ENCODE measurements at places on chromosomes 2 and 18.

DNA sequence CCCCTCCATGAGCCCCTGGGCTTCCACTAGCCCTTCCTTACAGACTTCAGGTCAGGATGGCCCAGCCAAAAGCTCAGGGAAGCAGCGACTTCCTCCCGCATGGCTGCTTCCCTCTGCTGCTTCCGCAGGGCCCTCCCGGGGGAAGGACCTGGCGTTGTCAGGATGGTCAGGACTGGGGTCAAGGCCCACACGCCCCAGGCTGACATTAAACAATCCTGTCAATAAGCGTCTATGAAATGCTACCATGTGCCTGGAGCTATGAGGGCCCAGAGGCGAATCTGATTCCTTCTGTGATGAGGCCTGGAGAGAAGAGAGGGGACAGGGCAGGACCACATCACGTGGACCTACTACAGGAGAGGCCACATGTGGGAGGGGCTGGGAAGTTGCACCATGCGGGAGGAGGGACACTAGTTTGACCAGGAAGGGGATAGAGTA, 17.3 kb downstream of the CYS1 start:
- H3K4me1 ChIP-seq = peaks cover 10% of the 10 kb centered on the region
- DNase-seq = no peak
- H3K4me3 ChIP-seq = no peak overlapping the region
- no peaks in the 10 kb centered on the region for H3K36me3 ChIP-seq
- no peaks in the 10 kb centered on the region for H3K27me3 ChIP-seq

GRCh38 chr2:105099153-105099552, 61.3 kb downstream of the MRPS9 start:
- H3K36me3 ChIP-seq = peaks cover 41% of the 10 kb centered on the region
- H3K27ac ChIP-seq = no peak overlapping the region
- H3K4me1 ChIP-seq = peaks cover 15% of the 10 kb centered on the region
- no peaks in the 10 kb centered on the region for H3K27me3 ChIP-seq
- DNase-seq = no peak

DNA sequence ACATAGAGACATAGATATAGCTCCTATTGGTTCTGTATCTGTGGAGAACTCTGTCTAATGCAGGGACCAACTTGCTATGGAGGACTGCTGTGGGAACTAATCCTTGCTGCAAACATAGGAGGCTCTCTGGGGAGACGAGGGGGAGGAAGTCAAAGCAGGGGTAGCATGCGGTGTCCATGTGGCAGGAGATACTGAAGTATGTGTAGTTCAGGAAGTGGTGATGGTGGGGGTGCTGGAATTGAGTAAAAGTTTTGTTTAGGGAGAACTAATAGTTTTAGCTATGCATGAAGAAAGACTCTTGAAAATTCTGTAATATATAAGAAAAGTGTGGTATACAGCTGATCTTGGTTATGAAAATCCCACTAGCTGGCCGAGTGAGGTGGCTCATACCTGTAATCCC, 62.0 kb downstream of the ANKRD44 start:
- no peaks in the 10 kb centered on the region for H3K27me3 ChIP-seq
- H3K4me1 ChIP-seq = no peaks in the 10 kb centered on the region
- no peak overlapping the region for H3K27ac ChIP-seq
- H3K36me3 ChIP-seq = no peaks in the 10 kb centered on the region
- H3K4me3 ChIP-seq = no peak overlapping the region

- H3K4me1 ChIP-seq = no peaks in the 10 kb centered on the region
- H3K4me3 ChIP-seq = no peak overlapping the region
- no peaks in the 10 kb centered on the region for H3K36me3 ChIP-seq
- no peak overlapping the region for H3K27ac ChIP-seq
These were observed 21.6 kb upstream of the ZNF521 start for GRCh38 chr18:25373432-25374179.

- no peak for DNase-seq
- H3K27ac ChIP-seq = no peak overlapping the region
- H3K27me3 ChIP-seq = no peaks in the 10 kb centered on the region
- no peak overlapping the region for H3K4me3 ChIP-seq
- peaks cover 80% of the 10 kb centered on the region for H3K36me3 ChIP-seq
- H3K4me1 ChIP-seq = no peaks in the 10 kb centered on the region
These were observed 139.7 kb downstream of the EHBP1 start for GRCh38 chr2:62845256-62845655.

DNA sequence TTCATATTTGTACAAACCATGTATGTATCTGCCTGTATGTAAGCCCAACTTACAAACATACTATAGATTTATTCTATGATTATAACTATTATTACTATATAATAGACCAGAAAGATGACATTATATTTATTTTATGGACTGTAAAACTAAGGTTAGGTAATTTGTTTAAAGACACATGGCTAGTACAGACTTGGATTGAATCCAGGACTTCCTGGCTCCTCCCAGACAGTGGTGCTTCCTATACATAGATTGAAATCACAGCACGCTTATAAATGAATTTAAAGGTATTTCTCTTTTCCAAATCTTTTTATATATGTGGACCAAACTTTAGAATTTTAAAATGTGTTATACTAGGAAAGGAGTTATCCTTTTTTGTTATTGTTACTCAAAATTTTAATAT, 151.6 kb upstream of the MYO3B start:
- no peaks in the 10 kb centered on the region for H3K4me1 ChIP-seq
- H3K36me3 ChIP-seq = peaks cover 25% of the 10 kb centered on the region
- no peak overlapping the region for H3K4me3 ChIP-seq
- DNase-seq = no peak

DNA sequence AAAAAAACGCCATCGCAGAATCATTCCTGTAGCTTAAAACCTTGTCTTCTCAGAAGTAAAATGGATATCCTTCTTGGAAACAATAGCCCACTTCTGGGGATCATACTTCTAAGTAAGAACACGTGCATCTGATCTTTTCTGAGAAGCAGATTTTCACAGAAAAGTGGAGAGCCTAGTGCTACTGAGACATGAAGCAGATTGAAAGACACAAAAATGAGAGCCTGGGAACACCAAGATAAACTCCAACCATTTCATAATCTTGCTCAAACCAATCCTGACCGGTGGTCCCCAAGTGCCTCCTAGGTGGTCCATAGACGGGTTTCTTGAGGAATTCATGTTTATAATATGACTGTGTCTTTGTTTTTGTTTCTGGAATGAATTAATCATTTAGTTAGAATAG, 191.2 kb downstream of the IRS1 start:
- no peak overlapping the region for H3K4me3 ChIP-seq
- H3K4me1 ChIP-seq = no peaks in the 10 kb centered on the region
- no peaks in the 10 kb centered on the region for H3K36me3 ChIP-seq
- no peaks in the 10 kb centered on the region for H3K27me3 ChIP-seq
- H3K27ac ChIP-seq = no peak overlapping the region

- peaks cover 26% of the 10 kb centered on the region for H3K4me1 ChIP-seq
- no peak for DNase-seq
- H3K27me3 ChIP-seq = peaks cover 3% of the 10 kb centered on the region
- H3K36me3 ChIP-seq = no peaks in the 10 kb centered on the region
- H3K4me3 ChIP-seq = no peak overlapping the region
These were observed 2.8 kb upstream of the KCTD1 start for GRCh38 chr18:26550998-26551694.

DNA sequence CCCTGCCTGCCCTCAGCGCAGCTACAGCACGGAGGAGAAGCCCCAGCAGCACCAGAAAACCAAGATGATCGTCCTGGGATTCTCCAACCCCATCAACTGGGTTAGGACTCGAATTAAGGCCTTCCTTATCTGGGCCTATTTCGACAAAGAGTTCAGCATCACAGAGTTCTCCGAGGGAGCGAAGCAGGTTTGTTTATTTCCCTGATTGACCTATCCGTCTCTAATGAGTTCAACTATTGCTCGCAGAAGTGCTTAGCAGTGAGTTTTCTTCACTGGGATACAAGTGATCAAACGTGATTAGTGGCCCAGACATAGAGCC, 639 bp downstream of the MAIP1 start:
- peak overlapping the region; percentile 95 for H3K27ac ChIP-seq
- no peak for DNase-seq
- H3K36me3 ChIP-seq = peaks cover 30% of the 10 kb centered on the region
- no peaks in the 10 kb centered on the region for H3K27me3 ChIP-seq
- peaks cover 11% of the 10 kb centered on the region for H3K4me1 ChIP-seq

GRCh38 chr18:8991155-8991554, 111.3 kb upstream of the NDUFV2 start:
- peaks cover 8% of the 10 kb centered on the region for H3K4me1 ChIP-seq
- H3K27ac ChIP-seq = no peak overlapping the region
- H3K27me3 ChIP-seq = no peaks in the 10 kb centered on the region
- DNase-seq = no peak
- H3K36me3 ChIP-seq = no peaks in the 10 kb centered on the region
- H3K4me3 ChIP-seq = no peak overlapping the region

- H3K36me3 ChIP-seq = no peaks in the 10 kb centered on the region
- H3K27me3 ChIP-seq = no peaks in the 10 kb centered on the region
- no peak overlapping the region for H3K27ac ChIP-seq
- no peak overlapping the region for H3K4me3 ChIP-seq
- no peaks in the 10 kb centered on the region for H3K4me1 ChIP-seq
- DNase-seq = peak; percentile 3
These were observed 141.2 kb downstream of the LRATD1 start for GRCh38 chr2:14773696-14774095.

GRCh38 chr2:83782122-83782521, 677.0 kb downstream of the SUCLG1 start:
- H3K27me3 ChIP-seq = no peaks in the 10 kb centered on the region
- no peak overlapping the region for H3K4me3 ChIP-seq
- DNase-seq = no peak
- no peak overlapping the region for H3K27ac ChIP-seq
- no peaks in the 10 kb centered on the region for H3K4me1 ChIP-seq

DNA sequence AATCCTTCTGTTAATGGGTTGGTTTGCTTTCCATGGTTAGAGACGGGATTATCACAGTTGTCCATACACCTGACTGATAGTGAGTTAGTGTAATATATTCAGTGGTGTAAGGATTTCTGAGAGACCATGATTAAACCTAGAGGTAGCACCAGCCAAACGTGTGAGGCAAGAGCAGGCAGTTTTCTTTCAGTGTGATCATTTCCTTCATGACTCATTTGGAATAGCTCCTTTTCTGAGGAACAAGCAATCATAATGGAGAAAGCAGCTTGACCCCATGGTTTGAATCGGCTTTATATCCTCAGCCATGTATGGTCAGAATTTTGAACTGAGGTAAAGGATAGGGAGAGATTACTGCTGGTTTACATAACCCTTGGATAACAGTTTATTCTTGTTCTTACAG, 2.9 kb downstream of the MXD1 start:
- peaks cover 50% of the 10 kb centered on the region for H3K36me3 ChIP-seq
- DNase-seq = peak; percentile 85
- H3K27me3 ChIP-seq = no peaks in the 10 kb centered on the region
- H3K27ac ChIP-seq = no peak overlapping the region
- peaks cover 2% of the 10 kb centered on the region for H3K4me1 ChIP-seq
- H3K4me3 ChIP-seq = no peak overlapping the region

GRCh38 chr18:45691816-45692179, 32.2 kb upstream of the SLC14A1 start:
- H3K36me3 ChIP-seq = no peaks in the 10 kb centered on the region
- no peak overlapping the region for H3K4me3 ChIP-seq

GRCh38 chr2:11532416-11533055, 1.3 kb upstream of the GREB1 start:
- DNase-seq = peak; percentile 54
- peaks cover 49% of the 10 kb centered on the region for H3K27me3 ChIP-seq
- H3K4me3 ChIP-seq = no peak overlapping the region

DNA sequence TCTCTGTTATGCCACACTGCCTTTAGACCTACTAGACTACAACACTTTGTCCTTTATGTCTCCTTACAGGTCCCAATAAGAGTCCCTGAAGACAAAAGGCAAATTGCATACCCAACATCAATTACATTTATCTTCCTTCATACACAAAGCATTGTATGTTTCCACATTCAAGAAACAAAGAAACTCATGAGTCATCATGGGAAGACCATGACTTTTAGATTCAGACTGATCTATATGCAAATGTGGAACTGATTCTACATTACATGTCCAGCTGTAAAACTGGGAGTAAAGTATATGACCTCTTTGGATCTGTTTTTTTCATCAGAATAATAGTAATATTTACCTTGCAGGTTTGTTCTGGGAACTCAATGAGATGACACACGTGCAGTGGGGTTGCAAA, 25.2 kb upstream of the HNMT start:
- no peak overlapping the region for H3K27ac ChIP-seq
- no peak overlapping the region for H3K4me3 ChIP-seq
- DNase-seq = no peak
- peaks cover 8% of the 10 kb centered on the region for H3K4me1 ChIP-seq
- no peaks in the 10 kb centered on the region for H3K36me3 ChIP-seq

DNA sequence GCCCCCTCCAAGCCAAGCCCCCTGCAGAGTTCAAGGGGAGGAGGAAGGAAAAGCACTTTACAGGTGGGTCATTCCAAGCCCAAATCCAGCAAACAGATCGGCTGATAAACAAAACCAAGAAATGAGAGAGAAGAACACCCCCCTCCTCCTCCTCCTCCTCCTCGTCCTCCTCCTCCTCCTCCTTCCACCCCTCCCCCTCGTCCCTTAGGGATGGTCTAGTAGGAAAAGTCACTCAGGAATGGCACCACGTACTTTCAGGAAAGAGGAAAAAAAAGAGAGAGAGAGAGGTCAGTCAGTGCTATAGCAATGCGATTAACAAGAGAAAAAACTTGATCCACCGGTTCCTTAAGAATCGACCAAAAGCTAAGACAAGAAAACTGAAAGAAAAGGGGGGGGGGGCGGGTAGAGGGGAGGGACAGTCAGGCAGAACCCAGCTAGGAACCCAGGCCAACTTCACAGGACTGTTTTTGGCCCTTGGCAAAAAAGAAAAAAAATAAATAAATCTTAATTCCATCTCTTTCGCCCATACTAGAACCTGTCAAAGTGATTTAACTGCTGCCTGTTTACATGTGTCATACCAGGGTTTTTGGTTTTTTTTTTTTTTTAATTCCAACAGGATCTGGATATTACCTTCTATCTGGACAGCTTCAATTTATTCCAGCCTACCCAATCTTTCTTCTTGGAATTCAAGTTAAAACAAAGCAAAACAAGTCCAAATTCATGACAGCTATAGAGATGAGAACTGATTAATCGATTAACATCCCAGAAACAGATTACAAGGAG, 906 bp downstream of the IKZF2 start:
- H3K27ac ChIP-seq = no peak overlapping the region
- peak overlapping the region; percentile 89 for H3K4me3 ChIP-seq
- H3K27me3 ChIP-seq = no peaks in the 10 kb centered on the region
- no peaks in the 10 kb centered on the region for H3K4me1 ChIP-seq
- no peaks in the 10 kb centered on the region for H3K36me3 ChIP-seq

- H3K27ac ChIP-seq = no peak overlapping the region
- peak; percentile 12 for DNase-seq
- no peaks in the 10 kb centered on the region for H3K4me1 ChIP-seq
- no peaks in the 10 kb centered on the region for H3K27me3 ChIP-seq
- H3K36me3 ChIP-seq = no peaks in the 10 kb centered on the region
These were observed 1779.7 kb upstream of the CELF4 start for GRCh38 chr18:39345321-39345720.

- H3K27me3 ChIP-seq = no peaks in the 10 kb centered on the region
- peaks cover 18% of the 10 kb centered on the region for H3K36me3 ChIP-seq
- no peak overlapping the region for H3K4me3 ChIP-seq
- peaks cover 10% of the 10 kb centered on the region for H3K4me1 ChIP-seq
- peak overlapping the region; percentile 41 for H3K27ac ChIP-seq
These were observed 22.4 kb downstream of the ZNF532 start for GRCh38 chr18:58886864-58887612.

Data from mesenchymal stem cell (in vitro differentiated cells and primary cell).